GM12892 (cell line): ENCODE measurements at places on chromosomes 6 and 20.

GRCh38 chr20:40769677-40770285 lies 80.7 kb upstream of the MAFB start:
- DNase-seq = no peak

- no peak for DNase-seq
Measured at GRCh38 chr6:144384427-144384826, 99.3 kb downstream of the UTRN start.

DNA sequence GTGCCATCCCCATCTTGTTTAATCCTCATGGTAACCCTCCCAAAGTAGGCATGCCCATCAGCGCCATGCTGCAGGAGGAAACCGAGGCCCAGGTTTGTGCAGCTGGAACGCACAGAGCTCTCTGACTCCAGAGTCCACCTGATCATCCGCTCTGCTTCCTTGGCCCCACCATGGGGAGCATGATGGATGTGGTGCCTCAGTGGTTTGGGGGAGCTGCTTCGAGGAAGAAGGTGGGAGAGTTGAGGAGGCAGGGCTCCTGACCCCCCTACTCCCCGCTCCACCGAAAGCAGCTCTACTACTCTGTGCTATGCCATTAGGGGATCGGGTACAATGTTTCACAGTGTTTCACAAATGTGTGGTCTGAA lies 52.2 kb downstream of the TGM2 start:
- DNase-seq = no peak

GRCh38 chr20:10432079-10432478 lies 1.9 kb downstream of the MKKS start:
- DNase-seq = no peak

GRCh38 chr6:157632821-157633220 lies 190.2 kb upstream of the SNX9 start:
- DNase-seq = no peak

DNA sequence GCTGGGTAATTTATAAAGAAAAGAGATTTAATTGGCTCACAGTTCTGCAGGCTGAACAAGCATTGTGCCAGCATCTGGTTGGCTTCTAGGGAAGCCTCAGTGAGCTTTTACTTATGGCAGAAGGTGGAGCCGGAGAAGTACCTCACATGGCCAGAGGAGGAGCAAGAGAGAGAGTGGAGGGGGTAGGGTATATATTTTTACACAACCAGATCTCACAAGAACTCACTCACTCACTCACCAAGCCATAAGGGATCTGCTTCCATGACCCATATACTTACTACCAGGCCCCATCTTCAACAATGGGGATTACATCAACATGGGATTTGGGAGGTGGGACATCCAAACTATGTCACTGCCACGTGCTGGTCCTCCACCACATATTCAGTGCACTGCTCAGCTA lies 152.6 kb upstream of the PRND start:
- DNase-seq = no peak

DNA sequence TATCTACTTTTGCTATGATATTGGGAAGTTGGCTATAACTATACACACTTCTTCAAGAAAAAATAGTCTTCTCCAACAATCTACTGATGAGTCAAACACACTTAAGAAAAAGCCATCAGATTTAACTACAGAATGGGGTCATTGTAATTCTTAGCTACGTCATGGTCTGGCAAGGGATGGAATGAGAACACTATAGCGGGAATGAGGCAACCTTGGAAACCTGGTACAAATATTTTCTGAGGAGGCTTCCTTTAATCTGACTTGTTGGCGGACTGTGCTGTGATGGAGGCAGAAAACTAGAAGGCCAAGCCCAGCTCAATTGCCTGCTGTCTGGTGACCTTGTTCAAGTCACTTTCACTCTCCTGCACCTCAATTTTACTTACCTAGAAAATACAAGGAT lies 586.8 kb upstream of the JAG1 start:
- DNase-seq = no peak

GRCh38 chr6:160766989-160767646 lies 65.1 kb downstream of the PLG start:
- DNase-seq = peak; percentile 57

DNA sequence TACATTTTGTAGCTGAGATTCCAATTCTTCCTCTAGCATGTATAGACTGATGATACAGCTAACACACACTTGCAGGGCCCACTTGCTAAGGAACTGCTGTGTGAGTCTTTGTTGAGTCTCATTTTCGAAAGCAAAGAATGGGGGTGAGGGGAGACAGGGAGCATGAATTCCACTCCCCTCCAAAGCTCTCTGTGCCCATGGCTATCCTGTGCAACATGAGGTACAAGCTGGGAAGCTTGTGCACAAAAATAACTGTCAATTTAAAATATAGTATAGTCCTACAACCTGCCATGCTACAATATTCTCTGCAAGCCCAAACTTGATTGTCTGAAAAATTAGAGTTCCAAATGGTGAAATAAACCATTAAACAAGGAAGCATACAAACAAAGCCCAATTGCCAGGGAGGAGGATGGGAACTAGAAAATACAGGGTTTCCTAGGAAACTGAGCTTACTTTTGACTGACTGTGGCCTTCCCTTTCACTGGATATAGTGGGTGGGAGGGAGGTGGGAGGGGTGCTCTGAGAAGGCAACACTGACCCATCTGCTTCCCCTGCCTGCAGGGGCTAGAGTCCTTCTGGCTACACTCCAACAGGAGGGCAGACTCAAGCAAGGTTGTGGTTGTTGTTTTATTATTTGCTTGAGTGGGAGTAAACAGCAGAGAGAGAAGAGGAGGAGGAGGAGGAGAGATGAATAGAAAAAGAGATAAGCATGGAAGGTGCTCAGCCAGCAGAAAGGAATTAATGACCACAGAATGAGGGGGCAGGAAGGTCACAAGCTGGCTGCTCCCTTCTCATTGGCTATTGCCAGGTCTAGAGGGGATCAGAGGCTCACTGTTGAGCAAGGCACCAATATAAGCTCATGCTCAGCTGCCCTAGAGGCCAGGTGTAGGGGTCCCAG lies 84.6 kb downstream of the FYN start:
- DNase-seq = no peak

DNA sequence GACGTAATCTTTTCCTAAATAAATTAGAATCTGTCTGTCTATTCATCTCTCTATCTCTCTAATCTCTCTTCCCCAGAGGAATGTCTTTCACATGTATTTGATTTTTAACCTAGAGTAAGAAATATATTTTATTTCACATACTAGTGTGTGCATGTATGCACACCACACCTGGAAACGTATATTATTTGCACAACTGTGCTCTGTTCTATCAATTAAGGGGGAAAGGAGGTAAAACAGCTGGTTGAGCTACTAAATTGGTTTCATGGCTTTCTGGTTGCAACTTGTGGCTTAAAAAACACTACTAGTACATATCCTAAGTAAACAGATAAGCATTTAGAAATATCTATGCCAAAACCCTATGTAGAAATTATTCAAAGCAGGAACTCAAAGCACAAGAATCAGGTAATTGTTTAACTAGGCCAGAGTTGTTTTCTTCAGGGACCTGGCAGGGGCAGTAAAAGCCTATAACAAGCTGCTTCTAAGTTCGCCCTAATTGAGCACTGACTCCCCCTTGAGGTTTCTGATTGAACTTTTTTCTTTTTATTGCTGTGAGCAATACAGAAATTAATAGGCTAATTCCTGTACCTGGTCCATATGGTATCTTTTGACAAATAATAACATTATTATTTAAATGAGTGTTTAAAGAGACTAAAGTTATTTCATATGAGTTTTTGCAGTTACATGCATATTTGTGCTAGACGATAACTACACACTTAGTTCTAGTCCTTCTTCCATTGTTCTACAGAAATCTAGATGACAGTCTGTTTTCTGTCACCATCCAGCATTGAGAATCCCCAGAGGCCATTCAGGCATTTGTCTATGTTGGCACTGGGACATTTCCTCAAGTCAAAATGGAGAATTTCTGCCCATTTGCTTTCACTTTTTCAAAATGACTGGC lies 88.6 kb downstream of the MCHR2 start:
- no peak for DNase-seq

GRCh38 chr6:42326248-42326647 lies 108.6 kb upstream of the MRPS10 start:
- DNase-seq = no peak

DNA sequence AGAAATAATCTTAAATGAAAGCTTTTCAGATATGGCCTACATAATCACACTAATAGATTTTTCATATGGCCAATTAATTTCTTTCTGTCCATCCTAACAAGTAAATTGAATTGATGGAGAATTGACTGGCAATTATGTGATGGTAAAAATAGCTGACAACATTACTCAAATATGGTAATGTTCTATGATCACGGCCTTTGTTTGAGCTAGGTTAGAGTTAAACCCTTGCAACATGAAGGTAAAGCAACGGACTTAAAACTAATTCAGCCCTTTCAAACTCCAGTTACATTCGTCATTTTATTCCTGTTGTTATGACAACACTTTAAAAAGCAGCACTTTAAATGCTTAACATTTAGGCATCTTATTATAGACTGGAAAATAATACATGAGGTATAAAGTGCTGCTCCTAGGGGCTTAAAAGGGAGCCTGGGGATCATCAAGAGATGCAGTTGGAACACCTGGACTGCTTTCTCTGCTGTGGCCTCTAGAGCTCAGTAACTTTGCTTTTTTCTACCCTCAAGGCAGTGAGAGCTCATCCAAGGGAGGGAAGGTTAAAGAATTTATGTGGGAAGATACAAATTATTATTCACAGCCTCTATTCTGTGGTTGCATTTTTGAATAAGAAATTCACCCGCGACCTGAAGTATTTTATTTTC lies 46.9 kb downstream of the RIPOR2 start:
- DNase-seq = no peak

- no peak for DNase-seq
Measured at GRCh38 chr6:16179970-16180431, 51.1 kb downstream of the MYLIP start.

DNA sequence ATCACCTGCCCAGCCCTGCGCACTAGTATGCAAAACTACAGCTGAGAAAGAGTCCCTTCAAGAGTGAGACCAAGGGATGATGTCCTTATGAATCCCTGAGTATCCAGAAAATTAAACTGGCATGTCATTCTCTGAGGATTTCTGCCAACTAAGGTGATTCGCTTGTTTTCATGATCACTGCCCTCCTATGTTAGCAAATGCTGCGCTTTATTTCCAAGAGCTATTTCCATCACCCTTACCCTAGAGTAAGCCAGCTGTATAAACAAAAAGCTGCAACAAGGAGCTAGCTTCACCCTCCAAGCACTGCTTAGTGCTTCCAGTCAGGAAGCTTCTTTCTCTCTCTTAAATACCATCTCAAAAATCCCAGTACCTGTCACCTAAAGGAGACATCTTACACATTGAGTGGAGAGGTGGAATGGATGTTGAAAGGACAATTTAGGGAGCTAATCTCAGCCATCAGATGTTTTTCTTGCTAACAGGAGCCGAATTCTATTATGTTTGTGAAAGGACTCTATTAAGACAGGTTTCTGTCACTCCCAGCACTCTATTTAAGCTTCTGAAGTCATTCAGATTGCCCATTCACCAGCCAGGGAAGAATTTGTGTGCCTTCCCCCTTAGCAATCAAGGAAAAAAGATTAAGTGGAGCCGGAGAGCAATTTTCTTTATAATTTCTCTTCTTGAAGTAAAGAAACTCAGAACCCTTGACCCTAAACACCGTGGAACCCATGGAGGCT lies 322.2 kb downstream of the NRN1 start:
- DNase-seq = no peak

DNA sequence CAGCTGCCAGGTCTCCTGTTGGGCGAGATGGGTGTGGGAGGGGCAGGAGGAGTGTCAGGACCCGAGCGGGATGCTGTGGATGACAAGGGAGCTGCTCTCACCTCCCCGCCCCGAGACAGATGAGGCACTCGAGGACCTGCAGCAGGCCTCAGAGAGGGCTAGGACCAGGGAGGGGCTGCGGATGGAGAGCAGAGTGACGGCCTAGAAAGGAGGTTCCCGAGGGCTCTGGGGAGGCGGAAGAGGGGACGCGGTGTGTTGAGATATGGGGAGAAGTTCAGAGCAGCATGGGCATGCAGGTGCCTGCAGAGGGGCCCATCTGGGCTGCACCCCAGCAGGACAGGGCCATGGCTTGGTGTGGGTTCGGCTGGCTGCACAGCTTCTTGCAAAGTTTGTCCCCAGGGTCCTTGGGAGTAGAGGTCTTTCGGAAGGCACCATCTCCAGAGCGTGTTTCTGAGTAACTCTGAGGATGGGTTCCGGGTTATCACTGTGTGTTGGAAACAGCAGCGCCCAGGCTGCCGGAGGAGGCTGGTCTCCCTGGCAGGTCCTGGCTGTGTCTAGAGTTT lies 104.6 kb downstream of the PAX1 start:
- no peak for DNase-seq

GRCh38 chr6:111739257-111739696 lies 133.6 kb upstream of the TRAF3IP2 start:
- DNase-seq = no peak

- no peak for DNase-seq
Measured at GRCh38 chr6:45012687-45013086, 315.4 kb upstream of the RUNX2 start.

- DNase-seq = no peak
Measured at GRCh38 chr6:8947900-8948299, 512.6 kb upstream of the SLC35B3 start.
